ENCODE measurements at places on chromosomes 5 and 9. TPM values are rescaled to one million over a fixed set of nuclear protein-coding genes. Genes with fewer than 3 reads are reported as not detected.

DNA sequence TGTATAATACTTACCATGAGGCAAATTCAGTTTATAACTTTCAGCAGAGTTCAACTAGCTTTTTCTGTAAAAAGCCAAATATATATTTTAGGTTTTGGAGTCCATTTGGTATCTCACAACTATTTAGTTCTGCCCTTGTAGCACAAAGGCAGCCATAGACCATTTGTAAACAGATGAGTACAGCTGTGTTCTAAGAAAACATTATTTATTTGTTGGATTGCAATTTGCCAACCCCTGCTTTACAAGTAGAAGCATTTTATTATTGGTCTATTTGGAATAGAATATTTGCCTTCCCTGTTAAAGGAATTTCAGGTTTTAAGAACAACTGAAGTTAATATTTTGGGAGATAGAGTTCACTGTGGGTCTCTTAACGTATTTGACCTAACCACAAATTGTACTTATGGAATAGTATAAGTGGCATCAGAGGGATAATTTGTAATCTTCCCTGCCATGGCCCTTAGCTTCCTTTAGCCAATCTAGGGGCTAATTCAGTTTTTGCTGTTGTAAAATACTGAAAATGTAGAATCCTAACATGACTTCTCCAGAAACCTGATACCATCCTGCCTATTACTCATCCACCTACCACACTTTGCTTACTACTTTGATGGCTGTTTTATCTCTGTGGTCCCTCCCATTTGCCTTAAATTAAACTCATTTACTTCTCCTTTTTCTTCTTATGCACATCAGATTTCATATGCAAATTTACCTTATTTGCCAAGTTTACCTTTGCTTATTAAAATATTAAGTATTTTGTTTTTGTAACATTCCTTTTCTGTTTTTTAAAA, 109.2 kb downstream of the DMXL1 start:
- no peaks in the 10 kb centered on the region for H3K4me1 ChIP-seq
- peak; percentile 52 for DNase-seq
- H3K27me3 ChIP-seq = no peaks in the 10 kb centered on the region
- no peak overlapping the region for H3K4me3 ChIP-seq
- H3K27ac ChIP-seq = no peak overlapping the region

- H3K27me3 ChIP-seq = no peaks in the 10 kb centered on the region
- no peak overlapping the region for H3K27ac ChIP-seq
- DNase-seq = no peak
- H3K4me1 ChIP-seq = peaks cover 23% of the 10 kb centered on the region
- no peak overlapping the region for H3K4me3 ChIP-seq
Observed at GRCh38 chr9:127921557-127922120, 4.8 kb upstream of the ST6GALNAC4 start.

The SEC61B gene
- total RNA-seq = 180 TPM

The IFNA2 gene
- not detected for total RNA-seq

The ZCCHC10 gene
- 7.2 TPM for total RNA-seq
